ENCODE measurements at places on chromosomes 3 and 15.

GRCh38 chr3:175386630-175387029 lies 527.5 kb downstream of the NAALADL2 start:
- no peak for DNase-seq

GRCh38 chr3:161163297-161163696 lies 57.8 kb upstream of the NMD3 start:
- no peak for DNase-seq

GRCh38 chr15:74383286-74383685 lies 15.8 kb upstream of the CYP11A1 start:
- DNase-seq: no peak

- no peak for DNase-seq
Observed at GRCh38 chr15:79779746-79780145, 117.1 kb downstream of the MTHFS start.

DNA sequence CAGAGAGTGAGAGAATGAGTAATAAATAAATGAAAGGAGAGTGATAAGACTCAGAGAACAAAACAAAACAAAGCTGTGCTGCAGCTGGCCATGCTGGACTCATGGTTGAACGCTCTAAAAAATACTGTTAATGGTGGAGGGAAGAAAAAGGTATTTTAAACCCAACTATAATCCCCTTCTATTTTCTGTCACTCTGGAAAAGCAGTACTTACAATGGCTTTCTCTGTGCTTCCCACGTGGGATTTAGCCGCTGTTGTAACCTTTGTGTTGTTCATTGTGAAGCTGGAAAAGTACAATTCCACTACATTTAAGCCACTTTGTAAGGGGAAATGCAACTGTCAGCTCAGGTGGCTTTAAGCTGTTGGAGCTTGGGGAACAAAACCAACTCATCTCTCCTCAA lies 917.7 kb downstream of the IGSF11 start:
- no peak for DNase-seq

GRCh38 chr3:106130384-106131198 lies 261.8 kb upstream of the CBLB start:
- no peak for DNase-seq

DNA sequence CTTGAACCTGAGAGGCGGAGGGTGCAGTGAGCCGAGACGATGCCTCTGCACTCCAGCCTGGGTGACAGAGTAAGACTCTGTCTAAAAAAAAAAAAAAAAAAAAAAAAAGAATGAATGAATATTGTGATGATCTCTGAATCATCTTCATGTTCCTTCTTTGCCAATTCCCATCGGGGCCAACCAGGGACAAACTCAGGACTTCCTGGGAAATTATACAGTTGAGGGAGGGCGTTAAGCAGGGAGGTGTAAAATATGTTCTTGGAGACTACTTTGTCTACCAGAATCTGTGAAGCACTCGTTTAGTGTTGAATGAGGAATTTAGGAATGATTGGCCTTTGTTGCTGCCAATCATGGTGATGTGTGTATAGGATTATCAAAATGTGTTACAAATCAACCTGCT lies 210.6 kb downstream of the PTPRG start:
- no peak for DNase-seq

GRCh38 chr15:28984421-28985315 lies 98.9 kb downstream of the APBA2 start:
- no peak for DNase-seq

DNA sequence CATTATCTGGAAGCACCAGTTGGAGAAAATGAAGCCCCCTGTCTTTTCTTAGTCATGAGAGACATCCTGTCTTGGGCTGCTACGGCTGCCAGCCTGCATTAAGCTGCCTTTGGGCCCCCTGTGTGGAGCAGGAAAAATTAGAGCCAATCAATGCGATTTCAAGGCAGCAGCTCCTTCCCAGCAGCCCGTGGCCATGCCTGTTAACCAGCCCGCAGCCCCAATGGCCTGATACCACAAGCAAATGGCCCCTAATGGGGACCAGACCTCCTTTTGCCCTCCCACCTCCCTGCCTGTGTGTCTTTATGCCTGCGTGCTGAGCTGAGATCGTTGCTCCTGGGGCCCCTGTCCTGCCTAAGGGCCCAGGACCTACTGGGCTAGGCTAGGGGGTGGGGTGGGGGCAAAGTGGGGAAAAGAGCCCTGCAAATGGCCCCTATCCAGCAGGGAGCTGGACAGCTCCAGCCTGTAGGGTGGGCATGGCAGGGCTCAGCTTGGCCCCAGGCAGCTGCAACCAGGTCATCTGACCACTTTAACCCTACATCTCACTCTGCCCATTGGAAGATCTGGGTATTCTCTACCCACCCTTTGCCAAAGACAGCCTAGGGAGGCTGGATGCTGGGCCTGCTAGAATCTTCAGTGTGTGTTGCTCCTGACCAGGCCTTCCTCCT lies 53.8 kb upstream of the MRPS22 start:
- no peak for DNase-seq

DNA sequence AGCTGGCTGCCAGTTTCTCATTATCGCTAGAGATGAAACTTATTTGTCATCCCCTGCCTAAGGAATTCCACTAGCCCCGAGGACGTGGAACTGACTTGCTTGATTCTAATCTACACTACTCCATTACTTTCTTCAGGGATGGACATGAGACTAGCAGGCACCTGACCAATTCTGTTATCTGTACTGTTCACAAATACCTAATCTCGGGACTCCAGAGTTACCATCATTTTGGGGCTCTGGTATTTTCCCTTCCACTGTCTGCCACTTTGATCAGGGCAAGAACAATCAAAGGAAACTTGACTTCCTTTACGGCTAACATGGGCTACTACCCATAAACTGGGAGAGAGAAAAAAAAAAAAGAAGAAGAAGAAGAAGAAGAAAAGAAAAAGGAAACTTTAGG lies 27.8 kb downstream of the BMF start:
- no peak for DNase-seq

- no peak for DNase-seq
Observed at GRCh38 chr3:143812481-143812880, 35.8 kb downstream of the SLC9A9 start.

GRCh38 chr15:100762913-100763834 lies 116.5 kb upstream of the ALDH1A3 start:
- DNase-seq: no peak

- DNase-seq: no peak
Observed at GRCh38 chr3:197522183-197522715, 33.5 kb downstream of the BDH1 start.

GRCh38 chr15:66040211-66040892 lies 171.1 kb downstream of the RAB11A start:
- no peak for DNase-seq

GRCh38 chr15:78264304-78265136 lies at the start of gene DNAJA4:
TSS of gene DNAJA4 (plus strand) at chr15:78264562. CDS start at chr15:78264764, 202 bp downstream.
- peak; percentile 65 for DNase-seq

DNA sequence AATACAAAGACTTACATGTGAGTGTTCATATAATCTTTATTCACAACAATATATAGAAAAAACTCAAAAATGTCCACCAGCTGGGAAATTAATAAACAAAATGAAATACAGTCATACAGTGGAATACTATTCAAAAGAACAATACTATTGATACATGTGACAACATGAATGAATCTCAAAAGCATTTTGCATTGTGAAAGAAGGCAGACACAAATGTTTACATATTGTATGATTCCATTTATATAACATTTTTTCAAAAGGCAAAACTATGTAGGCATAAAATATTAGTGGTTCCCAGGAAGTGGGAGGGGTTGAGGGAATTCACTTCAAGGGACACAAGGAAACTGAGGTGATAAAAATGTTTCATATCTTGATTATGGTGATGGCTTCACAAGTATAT lies 303.2 kb downstream of the CTNNB1 start:
- no peak for DNase-seq

DNA sequence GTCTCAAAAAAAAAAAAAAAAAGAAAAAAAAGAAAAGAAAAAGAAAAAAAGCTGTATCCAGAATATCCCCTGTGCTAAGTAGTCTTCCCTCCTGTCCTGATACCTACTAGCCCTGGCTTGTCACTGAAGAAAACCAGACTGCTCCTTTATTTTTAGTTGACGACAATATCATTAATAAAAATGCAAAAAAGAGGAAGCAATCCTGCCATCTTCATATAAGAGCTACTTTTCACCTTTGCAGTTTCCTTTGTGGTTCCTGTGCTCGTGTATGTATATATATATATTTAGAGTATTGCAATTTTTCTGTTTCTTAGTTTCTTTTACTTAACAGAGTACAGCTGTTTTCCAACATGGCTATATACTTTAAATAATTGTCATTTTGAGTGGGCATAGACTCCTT lies 13.6 kb downstream of the C3orf20 start:
- DNase-seq: no peak

DNA sequence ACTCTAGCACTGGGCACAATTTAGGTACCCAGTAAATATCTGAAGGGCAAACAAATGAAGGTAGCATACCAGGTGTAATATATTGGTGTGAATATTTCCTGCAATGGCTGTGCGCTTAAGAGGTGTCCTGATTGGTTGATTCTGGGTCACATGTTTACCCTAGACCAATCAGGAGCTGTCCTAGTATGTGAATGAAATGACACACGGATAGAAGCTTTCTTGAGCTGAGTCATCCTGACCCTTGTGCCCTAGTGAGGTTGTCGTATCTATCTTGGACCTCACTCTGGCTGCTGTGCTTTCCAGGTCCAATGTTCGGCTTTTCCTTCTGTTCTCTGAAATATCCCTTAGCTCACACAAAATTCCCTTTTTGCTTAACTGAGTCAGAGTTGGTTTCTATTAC lies 58.1 kb upstream of the FOXP1 start:
- no peak for DNase-seq

GRCh38 chr3:148102156-148102555 lies 595.5 kb upstream of the AGTR1 start:
- no peak for DNase-seq

DNA sequence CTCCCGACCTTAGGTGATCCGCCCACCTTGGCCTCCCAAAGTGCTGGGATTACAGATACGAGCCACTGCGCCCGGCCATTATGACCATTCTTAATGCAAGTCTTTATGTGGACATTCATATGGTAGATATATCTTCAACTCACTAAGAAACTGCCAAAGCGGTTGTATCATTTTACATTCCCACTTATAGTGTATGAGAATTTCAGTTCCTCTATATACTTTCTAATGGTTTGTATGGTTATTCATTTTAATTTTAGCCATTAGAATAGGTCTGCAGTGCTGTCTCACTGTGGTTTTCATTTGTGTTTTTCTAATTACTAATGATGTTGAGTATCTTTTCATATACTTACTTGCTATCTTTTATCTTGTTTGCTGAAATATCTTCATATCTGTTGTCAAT lies 32.5 kb downstream of the TCF12 start:
- DNase-seq: no peak

GRCh38 chr3:69145688-69146087 lies 23.3 kb upstream of the LMOD3 start:
- DNase-seq: no peak

DNA sequence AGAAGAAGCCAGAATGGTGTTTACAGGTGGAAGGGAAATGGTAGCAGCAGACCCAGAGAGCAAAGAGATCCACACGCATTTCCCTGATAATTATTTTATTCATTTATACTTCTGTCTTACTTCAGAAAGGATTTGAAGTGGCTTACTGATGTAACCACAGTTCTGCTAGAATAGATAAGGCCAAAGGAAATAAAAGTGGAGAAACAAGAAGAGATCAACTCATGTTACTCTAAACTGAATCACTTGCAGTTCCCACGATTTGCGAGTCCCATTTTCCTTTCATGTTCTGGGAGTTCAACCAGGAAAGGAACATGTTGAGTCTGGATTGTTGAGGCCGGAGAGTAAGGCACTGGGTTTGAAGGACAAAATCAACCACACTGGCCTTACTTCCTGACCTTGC lies 151.8 kb downstream of the MYRIP start:
- DNase-seq: no peak

DNA sequence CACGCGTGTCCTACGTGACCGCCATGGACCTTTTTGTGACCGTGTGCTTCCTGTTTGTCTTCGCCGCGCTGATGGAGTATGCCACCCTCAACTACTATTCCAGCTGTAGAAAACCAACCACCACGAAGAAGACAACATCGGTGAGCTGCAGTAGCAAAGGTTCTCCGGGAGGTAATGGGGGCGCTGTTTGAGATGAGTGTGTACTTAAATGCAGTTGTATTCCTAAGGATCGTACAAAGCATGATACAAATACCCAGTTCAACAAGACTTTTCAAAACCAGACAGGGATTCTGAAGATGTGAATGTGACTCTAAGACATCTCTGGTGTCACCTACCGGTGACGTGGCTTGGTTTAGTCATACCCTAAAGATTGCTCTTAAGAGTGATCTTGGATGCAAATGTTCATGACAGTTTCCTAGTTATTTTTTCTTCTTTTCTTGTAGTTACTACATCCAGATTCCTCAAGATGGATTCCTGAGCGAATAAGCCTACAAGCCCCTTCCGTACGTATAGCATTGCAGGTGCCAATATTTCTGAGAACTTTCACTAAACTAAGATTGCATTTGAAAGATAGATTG lies 556.6 kb downstream of the GABRG3 start:
- DNase-seq: no peak

DNA sequence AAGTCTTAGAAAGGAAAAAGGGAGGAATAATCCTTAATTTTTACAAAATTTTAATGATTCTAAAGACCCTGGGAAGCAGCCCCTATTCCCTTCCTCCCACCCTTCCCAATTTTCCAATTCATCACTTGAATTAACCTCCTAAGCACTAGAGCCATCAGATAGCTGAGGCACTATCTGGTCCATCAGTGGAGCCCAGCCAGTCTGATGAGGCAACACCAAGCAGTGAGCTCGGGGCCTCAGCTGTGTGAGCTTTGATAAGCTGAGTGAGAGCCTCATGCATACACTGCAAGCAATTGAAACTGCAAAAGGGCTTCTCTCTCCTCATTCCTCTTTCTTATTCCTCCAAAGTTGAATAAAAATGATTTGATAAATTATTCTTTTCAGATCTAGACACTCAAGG lies 31.9 kb downstream of the TUSC7 start:
- no peak for DNase-seq

DNA sequence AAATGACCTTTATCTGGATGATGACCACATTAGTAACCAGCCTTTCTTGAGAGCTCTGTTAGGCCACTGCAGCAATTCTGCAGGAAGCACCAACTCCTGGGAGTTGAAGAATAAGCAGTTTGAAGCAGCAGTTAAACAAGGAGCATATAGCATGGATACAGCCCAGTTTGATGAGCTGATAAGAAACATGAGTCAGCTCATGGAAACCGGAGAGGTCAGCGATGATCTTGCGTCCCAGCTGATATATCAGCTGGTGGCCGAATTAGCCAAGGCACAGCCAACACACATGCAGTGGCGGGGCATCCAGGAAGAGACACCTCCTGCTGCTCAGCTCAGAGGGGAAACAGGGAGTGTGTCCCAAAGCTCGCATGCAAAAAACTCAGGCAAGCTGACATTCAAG lies 252.8 kb upstream of the GOLGA6L4 start:
- no peak for DNase-seq
